Left renal cortex interstitium (tissue), 4 donors: ENCODE measurements at places on chromosomes 7 and 10.

GRCh38 chr7:96033009-96033598 is 260.8 kb downstream of the DYNC1I1 start:
- no peak for DNase-seq

DNA sequence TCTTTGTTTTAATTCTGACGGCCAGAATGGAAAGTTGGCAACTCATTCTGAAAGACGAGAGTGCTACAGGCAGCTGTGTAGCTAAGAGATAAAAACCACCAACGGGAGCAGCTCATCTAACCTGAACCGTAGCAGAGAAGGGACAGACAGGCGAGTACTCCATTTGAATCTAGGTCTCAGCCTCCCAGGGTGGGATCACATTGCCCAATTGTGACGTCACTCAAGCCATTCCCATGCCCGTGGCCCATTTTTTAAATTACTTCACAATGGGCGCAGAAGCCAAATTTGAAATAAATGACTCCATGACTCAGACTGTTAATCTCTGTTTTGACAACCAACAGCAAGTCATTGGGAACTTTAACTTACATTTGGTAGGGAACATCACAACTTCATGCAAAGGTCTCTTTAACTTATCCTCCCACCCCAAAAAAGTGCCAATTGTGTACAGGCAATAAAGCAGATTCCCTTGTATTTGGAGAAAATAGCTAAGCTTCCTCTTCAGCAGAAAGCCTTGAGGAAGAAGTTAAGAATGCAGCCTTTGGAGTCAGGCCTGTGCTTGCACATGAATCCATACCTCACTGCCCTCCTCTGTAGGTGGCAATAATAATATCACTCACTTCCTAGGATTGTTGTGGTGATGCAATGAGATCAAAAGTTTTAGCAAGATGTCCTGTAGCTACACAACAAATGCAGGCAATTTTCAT is 93.2 kb upstream of the KIF5B start:
- no peak for DNase-seq

GRCh38 chr7:5143935-5144903 is 45.8 kb upstream of the WIPI2 start:
- DNase-seq: no peak

GRCh38 chr10:72274730-72275350 is 1.1 kb downstream of the DDIT4 start:
- no peak for DNase-seq

DNA sequence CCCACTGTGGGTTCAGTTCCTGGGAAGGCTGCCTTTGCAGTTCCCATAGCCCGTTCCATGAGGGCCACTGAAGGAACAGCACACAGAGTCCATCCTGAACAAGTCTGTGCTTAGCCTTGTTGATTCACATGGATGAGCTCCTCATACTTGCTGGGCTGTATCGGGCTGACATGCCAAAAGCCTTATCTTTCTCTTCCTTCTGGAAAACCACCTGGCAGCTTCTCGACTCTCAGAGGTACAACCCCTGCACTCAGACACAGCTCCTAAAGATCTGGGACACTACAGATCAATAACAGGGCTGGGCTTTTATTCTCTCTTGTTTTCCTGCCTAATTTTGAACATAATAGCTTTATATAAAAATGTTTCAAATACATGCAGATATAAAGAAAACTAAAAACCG is 667.2 kb downstream of the SDK1 start:
- DNase-seq: no peak

DNA sequence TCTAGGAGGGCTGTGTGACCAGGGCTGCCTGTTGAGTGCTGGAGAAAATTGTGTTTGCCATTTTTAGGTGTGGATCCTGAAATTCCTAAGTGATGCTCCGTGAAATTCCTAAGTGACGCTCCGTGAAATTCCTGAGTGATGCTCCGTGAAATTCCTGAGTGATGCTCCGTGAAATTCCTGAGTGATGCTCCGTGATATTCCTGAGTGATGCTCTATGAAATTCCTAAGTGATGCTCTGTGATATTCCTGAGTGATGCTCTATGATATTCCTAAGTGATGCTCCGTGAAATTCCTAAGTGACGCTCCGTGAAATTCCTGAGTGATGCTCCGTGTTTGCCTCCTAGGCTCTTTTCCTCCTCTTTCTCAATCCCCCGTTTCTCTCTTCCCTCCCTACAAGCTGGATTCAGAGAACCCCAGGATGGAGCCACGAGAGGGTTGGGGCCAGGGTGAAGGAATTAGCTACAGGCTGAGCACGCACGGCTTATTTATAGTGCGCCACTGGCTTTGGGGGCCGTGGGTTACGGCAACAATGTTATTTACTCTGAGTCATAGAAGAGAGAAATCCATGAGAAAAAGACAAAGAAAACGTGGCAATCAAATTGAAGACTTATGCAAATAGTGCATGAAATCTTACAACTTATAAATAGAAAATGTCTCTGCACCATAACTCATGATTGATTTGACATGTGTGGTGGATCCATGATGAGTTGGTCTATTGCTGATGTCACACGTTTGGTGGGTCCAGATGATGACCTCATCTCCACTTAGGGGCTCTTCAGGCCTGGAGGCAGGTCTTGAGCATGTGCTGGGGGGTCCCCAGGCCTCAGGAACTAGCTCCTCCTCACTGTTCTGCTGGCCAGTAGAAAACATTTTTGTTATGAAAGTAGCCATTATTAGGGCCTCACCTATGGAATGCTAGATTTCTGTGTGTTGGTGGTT is 224.6 kb downstream of the WDR37 start:
- no peak for DNase-seq

DNA sequence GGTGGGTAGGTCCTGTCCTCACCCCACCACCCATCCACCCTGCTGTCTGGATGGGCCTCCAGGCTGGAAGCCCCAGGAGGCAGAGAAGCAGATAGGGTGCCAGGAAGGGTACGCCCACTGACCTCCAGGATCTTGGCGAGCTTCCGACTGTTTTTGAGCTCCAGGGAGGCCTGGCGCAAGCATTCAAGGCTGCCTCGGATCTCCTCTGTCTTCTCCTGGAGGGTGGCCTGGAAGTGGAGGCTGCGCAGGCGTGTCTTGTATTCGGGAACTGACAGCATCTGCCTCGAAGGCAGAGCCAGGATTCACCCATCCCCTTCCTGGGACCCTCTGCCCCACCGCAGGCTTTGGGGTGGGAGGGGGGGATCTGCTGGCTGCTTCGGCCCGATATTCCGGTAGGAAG is 48.4 kb downstream of the GRID2IP start:
- DNase-seq: no peak

DNA sequence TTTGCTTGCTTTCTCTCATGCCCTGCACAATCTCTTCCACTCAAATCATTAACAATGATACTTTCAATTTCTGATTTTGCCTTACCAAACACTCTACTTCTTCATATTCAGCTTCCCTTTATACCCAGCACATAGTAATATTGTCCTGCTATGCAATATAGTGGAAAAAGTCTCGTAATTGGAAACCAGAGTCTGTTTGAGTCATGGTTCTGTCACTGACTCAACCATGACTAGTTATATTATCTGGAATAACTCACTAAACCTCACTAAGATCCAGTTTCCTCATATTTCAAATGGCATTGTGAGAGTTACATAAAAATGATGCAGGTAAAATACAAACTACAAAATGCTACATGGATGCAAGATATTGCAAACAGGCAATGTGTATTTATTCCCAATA is 98.5 kb upstream of the LRRTM3 start:
- DNase-seq: no peak
